ENCODE measurements at places on chromosomes 11 and 22.

DNA sequence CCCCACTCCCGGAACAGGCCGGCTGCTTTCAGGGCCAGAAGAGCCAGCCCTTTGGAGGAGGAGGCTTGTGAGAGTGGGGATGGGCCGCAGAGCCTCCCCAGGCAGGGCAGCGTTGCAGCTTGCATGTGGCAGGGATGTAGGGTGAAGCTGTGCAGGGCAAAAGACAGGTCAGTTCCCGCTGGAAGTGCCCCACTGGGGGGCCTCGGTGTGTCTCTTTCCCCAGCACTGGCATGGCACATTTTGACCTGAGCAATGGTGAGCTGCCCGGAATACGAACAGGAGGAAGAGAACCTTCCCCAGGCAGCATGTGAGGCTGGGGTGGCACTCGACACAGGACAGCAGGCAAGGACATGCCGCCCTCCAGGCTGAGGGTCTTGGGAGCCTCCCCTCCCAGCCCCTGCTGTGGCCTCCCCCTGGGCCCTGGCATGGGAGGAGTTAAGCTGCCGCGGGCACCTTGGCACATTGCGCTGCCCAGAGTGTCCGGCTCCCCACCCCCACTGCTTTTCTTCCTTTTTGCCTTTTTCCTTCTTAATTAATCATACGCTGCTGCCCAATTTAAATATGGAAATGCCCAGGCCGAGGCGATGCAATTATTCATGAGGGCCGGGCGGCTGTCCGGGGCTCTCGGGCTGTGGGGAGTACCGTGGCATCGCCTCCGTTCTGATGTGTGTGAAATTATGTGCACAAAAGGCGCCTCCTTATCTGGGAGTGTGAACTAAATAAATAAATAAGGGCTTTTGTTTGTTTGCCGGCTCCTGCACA, 76.0 kb upstream of the WNT7B start:
- no peak for DNase-seq

GRCh38 chr11:115123641-115124040, 380.6 kb downstream of the CADM1 start:
- no peak for DNase-seq

DNA sequence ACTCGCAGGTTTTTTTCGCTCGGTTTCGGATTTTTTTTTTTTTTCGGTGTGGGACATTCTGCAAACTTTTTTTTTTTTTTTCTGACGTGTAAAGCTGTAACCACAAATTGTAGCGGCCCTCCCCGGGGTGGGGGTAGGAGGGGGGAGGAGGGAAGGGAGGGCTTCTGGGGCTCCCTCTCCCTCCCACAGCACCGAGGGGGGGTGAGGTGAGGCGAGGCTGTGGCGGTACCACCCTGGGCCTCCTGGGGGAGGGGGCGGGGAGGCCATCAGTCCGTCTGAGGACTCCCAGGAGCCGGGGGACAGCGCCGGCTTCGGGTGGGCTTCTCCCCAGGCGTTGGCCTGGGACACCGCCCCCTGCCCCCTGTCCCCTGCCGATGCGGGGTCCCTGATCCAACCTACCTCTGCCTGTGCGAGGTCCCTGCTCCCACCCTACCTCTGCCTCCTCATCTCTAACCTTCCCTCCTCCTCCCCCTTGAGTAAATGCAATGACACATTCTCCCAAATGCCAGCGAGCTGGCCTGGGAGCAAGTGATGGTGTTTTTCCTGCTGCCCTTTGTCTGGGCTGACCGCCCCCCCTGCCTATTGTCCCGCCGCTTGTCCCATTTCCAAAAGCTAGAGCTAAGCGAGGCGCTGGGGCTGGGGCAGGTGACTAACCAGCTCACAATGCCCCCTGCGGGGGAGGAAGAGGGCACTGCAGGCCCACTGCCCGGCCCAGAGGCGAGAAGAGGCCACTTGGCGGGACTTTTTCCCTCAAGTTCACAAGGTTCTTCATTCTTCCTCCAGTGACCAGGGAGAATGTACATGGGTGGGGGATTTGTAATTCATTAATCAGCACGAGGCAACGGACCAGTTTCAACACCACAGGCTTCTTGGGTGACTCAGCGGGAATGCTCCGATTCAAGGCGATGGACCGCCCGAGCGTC, 511 bp upstream of the CLCF1 start:
- DNase-seq: no peak

DNA sequence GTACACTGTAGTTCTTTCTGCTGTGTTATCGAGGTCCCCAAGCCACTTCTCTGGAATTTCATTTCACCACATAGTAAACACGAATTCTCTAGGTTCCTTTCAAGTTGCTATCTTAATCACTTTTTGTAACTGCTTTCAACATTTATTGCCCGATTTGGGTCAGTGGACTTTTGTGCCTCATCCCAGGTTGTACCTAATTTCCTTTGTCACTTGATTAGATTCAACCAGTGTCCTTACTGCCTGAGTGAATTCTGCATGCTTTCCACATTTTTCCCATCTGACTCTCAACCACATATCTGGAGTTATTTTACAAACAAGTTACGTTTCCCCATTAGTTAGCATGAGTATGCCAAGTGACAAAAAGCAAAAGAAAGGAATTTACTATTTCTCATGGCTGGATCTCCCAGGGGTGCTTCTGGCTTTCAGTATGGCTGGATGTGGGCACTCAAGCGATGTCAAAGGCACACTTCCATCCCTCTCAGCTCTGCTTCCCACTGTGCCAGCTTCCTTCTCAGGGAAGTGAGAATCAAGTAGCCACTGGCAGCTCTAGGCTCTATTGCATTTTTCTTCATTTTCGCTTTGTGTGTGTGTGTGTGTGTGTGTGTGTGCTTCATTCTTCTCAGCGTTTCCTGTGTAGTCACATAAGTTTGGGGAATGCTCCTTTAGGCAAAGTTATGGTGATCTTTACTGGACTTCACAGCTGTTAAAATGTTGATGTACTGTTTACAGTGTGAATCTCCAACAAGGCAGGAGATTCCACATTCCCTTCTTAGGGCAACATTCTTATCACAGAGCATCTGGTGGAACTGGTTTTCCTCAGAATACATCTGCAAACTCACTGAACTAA, 128.9 kb downstream of the DBX1 start:
- no peak for DNase-seq

DNA sequence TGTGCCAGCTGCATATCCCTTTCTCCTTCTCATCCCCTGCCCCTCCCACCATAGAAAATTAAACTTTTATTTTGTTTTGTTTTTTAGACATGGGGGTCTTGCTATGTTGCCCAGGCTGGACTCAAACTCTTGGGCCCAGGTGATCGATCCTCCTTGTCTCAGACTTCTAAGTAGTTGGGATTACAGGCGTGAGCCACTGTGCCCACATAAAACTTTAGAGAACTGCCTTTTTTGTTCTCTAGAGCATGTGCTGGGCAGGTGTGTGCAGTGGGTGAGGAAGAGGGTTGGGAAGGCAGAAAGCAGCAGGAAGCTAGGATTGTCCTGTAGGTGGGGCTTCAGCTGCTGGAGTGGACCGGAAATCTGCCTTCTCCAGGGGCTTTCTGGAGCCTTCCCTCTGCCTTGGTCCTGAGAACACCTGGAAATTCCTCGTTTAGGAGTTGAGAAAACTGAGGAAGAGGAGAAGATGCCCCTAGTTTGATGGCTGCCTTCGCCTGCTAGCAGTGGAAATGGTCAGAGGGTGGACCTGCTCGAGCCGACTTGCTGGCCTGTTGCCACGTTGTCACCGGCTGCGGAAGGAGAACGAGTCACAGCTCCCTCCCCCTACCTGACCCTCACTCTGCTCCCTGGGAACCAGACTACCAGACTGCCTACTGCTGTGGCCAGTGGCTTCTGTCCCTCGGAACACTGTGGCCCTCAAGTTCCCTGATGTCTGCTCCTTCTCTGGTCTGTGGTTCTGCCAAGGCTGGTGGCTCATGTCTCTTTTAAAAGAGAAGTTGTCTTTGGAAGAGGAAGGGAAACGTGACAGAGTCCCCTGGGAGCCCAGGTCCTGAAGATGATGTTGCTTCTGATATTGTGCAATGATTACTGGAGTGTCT, 4.0 kb downstream of the ST14 start:
- no peak for DNase-seq

DNA sequence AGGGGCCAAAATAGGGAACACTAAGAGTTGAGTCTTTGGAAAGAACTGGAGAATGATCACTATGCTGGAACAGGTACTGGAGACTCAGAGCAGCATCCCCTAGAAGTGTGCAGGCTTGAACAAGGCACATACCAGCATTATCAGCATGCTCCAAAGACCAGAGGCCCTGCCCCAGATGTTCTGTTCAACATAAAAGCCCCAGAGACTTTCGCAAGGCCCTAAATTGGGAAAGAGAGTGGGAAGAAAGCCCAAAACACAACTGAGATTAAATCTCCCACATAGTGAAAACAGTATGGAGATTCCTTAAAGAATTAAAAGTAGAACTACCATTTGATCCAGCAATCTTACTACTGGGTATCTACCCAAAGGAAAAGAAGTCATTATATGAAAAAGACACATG, 9.4 kb downstream of the CNGA4 start:
- no peak for DNase-seq

- no peak for DNase-seq
Observed at GRCh38 chr11:117097014-117097388, 1.2 kb downstream of the SIK3 start.

Data from cerebellar nuclear complex (tissue), 1 donor.